ENCODE measurements at places on chromosomes 2 and 18. TPM values are rescaled to one million over a fixed set of nuclear protein-coding genes. Genes with fewer than 3 reads are reported as not detected.

DNA sequence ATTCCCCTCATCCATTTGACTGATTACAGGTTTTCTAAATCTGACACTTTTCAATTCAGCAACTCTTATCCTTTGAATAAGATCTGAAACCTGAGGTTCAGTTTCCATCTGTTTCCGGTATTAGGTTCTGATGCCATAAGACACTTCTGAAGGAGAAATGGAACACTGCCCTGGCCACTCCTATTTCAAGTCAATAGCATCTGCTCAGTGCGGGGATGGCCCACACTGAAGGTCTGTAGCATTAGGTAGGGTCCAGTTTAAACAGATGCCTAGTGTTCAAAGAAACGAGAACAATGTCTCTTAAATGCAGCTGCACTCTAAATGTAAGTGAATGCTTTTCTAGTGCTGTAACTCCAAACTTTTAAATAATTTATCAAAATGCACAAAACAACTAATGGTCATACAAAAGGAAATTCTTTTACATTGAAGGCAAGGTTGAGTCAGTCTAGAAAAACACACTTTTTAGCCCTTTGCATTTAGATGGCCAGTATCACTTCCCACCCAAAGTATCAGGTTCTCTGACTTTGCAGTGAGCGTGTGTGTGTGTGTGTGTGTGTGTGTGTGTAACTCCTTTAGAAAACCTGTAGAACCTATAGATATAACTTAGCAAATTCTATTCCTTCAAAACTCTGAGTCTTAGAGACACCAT is 78.2 kb downstream of the STK39 start:
- DNase-seq = no peak

GRCh38 chr18:48894799-48895346 is 55.9 kb downstream of the SMAD7 start:
- DNase-seq = no peak

- DNase-seq = no peak
Observed at GRCh38 chr2:176755537-176756135, 457.0 kb upstream of the HNRNPA3 start.

- DNase-seq = no peak
Observed at GRCh38 chr2:236190674-236191073, 22.5 kb upstream of the GBX2 start.

GRCh38 chr2:227813562-227814353 is at the start of gene CCL20:
TSS of gene CCL20 (plus strand) at chr2:227813842. CDS start at chr2:227813912, 70 bp downstream.
- no peak for DNase-seq

ERFE gene
- total RNA-seq = 0.33 TPM

DNA sequence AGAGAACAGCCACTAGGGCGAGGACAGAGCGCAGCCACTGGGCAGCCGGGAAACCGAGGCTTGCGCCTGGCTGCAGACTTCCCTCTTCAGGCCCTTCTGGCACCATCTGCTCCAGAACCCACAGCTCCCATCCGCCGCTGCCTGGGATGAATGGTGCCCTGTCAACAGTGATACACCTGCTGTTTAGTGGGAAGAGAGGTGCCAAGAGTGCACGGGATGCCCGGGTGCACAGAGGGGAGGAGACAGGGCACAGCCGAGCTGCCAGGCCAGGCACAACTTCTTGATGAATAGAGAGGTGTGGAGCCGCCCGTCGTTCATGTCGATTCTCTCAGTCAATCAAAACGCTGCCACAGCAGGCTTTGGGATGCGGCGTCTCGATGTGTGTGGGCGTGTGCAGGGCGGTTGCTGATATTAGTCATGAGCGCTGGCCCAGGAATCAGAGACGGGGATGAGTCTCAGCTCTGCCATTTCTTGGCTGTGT is 39.5 kb downstream of the RRM2 start:
- no peak for DNase-seq

GRCh38 chr2:60926741-60927552 is 45.6 kb downstream of the REL start:
- DNase-seq = no peak

- DNase-seq = no peak
Observed at GRCh38 chr2:179272406-179273192, 8.0 kb upstream of the SESTD1 start.
